ENCODE measurements at places on chromosomes 1 and 21. TPM values are rescaled to one million over a fixed set of nuclear protein-coding genes. Genes with fewer than 3 reads are reported as not detected.

The DENND1B gene
- total RNA-seq, result 11.8 TPM

The DRAXIN gene
- total RNA-seq, result not detected

DNA sequence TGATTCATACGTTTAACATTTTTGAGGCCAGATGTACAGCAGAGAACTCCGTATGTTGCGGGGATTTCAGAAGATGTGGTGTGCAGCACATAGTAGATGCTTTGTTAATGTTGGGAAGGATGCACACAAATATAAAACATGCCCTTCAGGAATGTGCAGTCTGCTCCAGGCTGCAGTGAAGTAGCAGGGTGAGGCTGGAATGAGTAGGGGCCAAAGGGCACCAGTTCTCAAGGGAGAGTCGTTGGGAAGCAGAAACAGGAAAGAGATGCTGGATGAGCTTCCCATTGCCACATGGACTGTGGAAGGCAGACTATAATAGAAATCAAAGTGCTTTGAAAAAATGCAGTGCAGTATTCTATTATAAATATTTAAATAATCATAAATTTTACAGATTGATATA lies 126.9 kb downstream of the NOS1AP start:
- H3K27me3 ChIP-seq, result no peaks in the 10 kb centered on the region
- no peak overlapping the region for H3K4me3 ChIP-seq

- no peaks in the 10 kb centered on the region for H3K36me3 ChIP-seq
- no peaks in the 10 kb centered on the region for H3K4me1 ChIP-seq
- H3K4me3 ChIP-seq, result no peak overlapping the region
Measured at GRCh38 chr1:8136766-8137165, 110.7 kb upstream of the ERRFI1 start.

DNA sequence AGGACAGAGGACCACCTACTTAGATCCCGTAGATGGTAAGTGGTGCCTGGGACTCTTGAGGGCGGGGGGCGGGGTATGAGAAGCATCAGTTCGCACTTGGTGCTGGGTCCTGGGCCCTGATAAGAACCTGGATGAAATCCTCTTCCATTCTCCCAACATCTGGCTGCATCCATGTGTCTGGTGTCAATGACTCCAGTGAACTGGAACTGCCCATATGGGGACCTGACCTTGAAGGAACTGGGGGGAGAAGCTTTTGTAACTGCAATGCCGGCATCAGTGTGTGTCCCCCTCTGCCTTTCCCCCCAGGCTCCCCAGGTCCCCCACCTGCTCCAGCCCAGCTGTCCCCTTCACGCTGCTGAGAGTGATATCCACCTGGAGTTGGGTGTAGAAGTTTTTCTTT lies 49.7 kb upstream of the EPB41 start:
- no peak overlapping the region for H3K4me3 ChIP-seq
- no peak overlapping the region for H3K27ac ChIP-seq
- no peak for DNase-seq
- H3K36me3 ChIP-seq, result no peaks in the 10 kb centered on the region
- H3K4me1 ChIP-seq, result no peaks in the 10 kb centered on the region

DNA sequence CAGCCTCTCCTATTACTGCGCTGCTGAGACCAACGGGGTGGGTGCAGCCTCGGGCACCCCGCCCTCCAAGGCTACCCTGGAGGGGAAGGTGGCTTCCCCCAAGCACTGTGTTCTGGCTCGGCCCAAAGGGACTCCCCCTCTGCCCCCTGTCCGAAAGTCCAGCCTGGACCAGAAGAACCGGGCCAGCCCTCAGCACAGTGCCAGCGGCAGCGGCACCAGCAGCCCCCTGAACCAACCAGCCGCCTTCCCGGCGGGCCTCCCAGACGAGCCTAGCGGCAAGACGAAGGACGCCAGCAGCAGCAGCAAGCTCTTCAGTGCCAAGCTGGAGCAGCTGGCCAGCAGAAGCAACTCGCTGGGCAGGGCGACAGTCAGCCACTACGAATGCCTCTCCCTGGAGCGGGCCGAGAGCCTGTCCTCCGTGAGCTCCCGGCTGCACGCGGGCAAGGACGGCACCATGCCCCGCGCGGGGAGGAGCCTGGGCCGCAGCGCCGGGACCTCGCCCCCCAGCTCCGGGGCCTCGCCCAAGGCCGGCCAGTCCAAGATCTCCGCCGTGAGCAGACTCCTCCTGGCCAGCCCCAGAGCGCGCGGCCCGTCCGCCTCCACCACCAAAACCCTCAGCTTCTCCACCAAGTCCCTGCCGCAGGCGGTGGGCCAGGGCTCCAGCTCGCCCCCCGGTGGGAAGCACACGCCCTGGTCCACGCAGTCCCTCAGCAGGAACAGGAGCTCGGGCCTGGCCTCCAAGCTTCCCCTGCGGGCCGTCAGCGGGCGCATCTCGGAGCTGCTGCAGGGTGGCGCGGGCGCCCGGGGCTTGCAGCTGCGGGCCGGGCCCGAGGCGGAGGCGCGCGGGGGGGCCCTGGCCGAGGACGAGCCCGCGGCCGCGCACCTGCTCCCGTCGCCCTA lies 533.1 kb downstream of the KIF26B start:
- no peak overlapping the region for H3K27ac ChIP-seq
- H3K4me3 ChIP-seq, result no peak overlapping the region

- no peak overlapping the region for H3K27ac ChIP-seq
- H3K27me3 ChIP-seq, result no peaks in the 10 kb centered on the region
- H3K4me1 ChIP-seq, result no peaks in the 10 kb centered on the region
- H3K36me3 ChIP-seq, result peaks cover 5% of the 10 kb centered on the region
- DNase-seq, result no peak
Measured at GRCh38 chr1:169460191-169460833, 25.4 kb downstream of the SLC19A2 start.

DNA sequence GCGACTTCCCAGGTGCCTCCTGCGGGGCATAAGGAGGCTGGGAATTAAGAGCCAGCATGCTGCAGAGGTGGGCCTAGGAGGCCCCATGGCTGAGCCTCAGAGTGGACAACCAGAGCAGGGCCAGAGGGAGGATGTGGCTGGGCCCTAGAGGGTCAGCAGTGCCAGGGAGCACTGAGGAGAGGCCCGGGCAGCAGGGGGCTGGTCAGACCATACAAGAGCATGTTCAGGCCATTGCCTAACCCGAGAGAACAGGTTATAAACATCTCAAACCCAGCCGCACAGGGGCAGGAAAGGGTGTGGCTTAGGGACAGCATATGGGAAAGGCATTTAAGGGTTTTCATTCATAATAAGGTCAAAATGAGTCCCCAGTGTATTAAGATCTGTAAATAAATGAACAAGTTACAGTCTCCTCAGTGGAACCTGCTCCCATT lies 51.1 kb downstream of the IER5 start:
- H3K27me3 ChIP-seq, result no peaks in the 10 kb centered on the region
- DNase-seq, result no peak
- no peak overlapping the region for H3K4me3 ChIP-seq
- H3K27ac ChIP-seq, result no peak overlapping the region
- no peaks in the 10 kb centered on the region for H3K36me3 ChIP-seq
- H3K4me1 ChIP-seq, result peaks cover 65% of the 10 kb centered on the region
